ENCODE measurements at places on chromosomes 5 and 9.

DNA sequence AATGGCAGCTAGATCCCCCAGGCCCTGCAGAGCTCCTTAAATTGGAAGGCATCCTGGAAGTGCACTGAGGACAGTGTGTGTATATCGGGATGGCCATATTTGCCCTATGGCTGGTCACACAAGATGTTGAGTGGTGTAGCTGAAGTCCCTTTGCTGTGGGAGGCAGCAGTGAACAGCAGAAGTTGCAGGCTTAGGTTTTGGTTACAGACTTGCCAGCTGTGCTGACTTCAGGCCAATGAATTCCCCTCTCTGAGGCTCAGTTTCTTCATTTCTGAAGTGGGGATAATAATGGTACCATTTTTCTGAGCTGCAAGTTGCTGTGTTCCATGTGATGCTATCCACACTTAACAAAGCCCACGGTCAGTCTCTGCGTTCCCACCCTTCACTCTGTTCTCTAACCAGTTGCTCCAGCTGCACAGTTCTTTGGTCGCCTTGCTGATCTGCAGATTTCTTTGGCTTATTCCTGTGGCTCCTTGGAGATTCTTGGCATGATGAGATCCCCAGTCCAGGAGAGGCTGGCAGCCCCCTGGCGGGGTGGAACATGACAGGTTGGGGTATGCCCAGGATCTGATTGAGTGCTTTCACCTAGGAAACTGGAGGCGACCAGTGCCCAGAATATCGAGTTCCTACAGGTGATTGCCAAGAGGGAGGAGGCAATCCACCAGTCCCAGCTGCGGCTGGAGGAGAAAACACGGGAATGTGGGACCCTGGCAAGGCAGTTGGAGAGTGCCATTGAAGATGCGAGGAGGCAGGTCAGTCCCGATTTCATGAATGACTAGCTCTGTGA, 6.5 kb upstream of the GLE1 start:
- no peak for DNase-seq

DNA sequence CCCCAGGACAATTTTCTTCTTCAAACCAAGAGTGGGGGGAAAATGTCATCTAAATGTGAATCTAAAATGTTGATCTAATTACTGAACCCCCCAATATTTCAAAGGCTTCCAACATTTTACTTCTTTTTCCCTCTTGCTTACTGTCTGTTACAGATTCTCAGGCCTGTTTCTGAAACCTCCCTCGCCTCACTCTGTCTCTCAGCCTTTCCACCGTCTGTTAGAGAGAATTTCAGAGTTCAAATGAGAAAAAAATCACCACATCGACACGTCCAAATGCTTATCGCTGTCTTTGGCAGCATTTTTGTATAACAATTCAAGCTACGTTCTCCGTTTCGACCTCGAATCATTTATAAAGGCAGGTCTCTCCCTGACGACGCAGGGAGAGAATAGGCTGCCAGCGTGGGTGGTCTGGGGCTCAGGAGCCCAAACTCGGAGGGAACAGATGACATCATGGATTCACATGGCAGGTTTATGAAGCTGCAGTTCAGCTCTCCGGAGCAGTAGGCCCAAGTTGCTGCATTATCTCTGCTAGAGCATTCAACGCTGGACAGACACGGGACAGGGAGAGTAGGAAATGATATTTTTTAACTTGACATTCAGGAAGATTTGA, 139.8 kb downstream of the GAS1 start:
- DNase-seq, result peak; percentile 8

DNA sequence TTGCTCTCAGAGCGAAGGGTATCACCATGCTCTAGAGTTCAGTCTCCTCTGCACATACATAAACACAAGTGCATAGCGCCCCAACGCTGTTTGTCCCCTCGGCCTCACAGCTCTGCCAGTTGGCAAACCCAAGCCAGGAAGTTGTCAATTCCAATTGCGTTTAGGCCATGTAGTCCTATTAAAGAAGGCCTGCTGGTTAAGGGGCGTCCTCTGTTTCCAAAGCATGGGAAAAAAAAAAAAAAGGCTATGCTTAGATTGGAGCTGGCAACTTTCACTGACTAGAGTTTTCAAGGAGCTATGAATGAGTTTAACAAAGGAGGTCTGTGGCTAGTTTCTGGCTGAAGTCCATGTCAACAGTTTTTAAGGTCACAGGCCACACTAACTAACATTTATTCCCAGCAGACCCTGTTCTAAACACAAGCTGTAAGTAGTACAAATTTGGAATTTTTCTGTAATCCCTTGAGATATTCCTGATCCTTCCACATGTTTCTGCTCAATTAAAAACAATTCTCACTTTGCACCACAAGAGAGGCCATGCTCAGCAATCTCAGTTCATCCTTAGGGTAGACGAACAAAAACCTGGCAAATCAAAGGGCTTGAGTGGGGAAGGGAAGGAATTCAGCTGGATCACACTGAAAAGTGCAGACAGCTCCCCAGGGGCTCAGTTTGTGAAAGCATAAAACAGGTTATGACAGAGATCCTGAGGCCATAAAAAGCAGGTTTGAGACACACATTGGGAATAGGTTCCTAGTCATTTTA, 187.7 kb downstream of the DENND1A start:
- no peak for DNase-seq

DNA sequence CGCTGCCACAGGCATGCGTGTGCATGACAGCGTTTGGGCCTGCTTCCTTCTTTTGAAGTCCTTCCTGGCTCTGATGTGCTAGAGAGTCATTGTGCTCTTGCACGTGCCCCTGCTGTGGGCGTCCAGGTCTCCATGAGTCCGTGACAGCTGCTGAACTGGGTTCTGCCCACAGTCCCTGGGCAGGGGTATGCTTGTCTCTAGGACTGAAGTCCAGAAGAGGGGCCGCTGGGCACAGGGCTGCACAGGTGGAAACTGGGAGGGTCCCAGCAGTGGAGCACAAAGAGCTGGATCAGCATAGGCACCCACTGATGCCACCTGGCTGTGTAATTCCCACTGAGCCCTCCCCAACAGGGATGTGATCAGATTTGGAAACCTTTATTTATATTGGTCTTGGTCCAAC, 169.4 kb downstream of the IRX2 start:
- DNase-seq, result no peak

GRCh38 chr5:154771383-154771901, 16.3 kb downstream of the LARP1 start:
- DNase-seq, result peak; percentile 92

GRCh38 chr9:17116400-17116837, 18.4 kb upstream of the CNTLN start:
- DNase-seq, result peak; percentile 59

DNA sequence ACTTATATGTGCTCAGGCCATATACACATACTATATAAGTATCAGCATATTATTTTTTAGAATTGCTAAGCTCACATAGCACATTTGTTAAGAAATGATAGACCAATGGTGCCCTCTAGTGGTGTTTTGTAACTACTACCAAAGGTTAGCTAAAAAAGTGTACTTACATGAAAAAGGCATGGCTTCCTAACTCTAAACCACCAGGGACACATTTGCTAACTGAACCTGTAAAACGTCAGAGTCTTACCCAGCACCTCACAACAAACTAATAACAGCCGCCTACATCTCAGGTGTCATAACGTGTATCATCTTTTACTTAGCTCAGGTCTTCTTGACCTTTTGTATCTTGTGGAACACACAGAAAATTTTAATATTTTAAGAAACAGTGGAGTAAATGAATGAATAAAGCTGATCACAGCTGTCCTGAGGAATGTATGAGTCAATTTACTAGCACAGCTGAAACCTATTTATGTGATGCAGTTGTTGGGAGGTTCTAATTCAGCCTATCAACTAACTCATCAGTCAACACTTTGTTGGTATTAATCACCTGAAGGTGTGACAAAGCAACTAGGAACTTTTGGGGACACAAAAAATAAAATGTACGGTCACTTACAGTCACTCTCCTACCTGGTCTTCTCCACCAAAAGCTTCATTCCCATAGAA, 72.9 kb downstream of the BAAT start:
- peak; percentile 62 for DNase-seq

GRCh38 chr9:106065136-106065535, 370.8 kb downstream of the TMEM38B start:
- DNase-seq, result no peak

DNA sequence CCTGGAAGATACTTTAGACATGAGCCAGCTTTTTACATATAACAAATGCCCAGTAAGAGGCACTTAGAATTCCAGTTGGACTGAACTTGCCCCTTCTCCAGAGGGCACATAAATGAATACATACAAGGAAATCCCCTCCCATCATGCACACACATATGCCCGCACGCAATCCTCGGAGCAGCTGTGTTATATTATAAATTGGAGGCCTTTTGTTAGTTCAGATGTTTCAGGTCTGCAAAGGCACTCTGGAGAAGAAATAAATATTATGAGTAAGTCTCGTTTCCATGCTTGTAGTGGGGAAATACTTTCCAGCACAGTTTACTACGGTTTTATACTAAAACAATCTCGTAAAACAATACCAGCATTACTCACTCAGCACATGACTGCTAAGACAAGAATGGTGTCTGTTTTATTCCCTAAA, 17.6 kb upstream of the MUSK start:
- peak; percentile 77 for DNase-seq

- DNase-seq, result no peak
Observed at GRCh38 chr5:119840175-119840574, 210.8 kb downstream of the FAM170A start.

DNA sequence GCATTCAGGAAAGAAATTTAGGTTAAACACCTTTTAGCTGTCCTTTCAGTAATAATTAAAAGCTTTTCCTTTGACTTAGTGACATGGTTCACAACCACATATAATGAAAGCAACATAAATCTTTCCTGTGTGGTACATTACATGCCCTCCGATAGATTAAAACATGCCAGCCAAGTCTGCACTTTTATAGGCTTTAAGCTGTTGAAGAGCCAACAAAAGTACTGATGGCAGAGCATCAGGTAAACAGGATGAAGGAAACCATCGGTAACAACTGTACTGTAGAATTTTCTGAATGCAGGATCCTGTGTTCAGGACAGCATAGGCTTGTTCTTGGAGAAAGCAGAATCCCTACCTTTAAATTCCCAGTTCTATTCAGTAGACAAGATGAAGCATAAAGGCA, 226.6 kb downstream of the MLLT3 start:
- DNase-seq, result no peak
